Fibroblast of skin of back (primary cell): ENCODE measurements at places on chromosomes 3 and 15.

DNA sequence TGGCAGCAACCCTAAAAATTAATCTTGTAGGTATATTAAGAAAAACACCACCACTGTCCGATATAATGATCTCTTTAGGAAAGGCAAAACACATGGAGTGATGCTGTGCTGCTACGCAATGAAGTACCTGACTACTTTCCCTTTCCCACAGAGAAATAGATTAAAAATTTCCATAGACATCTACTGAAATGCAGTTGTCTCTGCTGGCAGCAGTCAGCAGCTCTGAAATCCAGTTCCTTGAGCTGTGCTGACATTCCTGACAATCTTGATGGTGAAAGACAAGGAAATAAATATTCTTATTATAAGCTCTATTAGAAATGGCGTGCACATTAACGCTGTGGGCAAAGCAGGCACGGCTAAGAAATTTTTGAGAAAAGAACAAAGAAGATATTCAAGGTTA is 287.6 kb downstream of the IL5RA start:
- DNase-seq, result no peak

GRCh38 chr3:197828-198491 is 1.4 kb downstream of the CHL1 start:
- DNase-seq, result no peak

DNA sequence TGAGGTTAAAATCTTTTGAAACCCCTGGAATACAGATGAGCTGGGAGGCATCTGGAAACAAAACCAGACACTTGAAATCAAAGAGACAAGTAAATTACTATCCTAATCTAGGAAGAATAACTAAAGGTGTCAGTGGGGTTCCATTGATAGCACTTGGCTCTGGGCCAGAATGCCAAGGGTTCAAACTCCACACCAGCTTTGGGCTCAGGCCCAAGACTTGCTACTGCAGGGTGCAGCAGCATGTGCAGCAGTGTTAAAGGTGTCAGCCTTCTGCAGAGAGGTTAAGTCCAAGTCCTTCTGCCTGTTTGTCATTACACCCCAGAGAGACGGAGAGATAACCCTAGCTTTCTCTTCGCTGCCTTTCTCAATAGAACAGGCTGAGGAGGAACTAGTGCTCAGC is 273.9 kb downstream of the TIGIT start:
- no peak for DNase-seq

DNA sequence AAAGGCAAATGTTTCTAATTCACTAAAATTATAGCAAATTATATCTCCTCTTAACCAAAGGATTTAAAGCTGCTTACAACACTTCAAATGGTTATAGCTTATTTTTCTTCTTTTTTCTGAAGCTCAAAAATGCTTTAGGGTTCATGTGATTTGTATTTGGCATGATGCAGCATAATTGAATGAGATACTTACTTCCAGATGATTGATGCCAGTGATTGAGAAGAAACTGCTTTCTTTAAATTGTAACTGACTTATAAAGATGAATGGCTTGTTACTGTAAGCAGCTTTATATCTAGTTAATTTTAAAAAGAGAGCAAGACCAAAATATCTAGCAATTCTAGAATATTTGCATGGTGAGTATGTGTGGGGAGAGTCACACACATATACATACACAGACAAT is 270.7 kb upstream of the THRB start:
- no peak for DNase-seq

DNA sequence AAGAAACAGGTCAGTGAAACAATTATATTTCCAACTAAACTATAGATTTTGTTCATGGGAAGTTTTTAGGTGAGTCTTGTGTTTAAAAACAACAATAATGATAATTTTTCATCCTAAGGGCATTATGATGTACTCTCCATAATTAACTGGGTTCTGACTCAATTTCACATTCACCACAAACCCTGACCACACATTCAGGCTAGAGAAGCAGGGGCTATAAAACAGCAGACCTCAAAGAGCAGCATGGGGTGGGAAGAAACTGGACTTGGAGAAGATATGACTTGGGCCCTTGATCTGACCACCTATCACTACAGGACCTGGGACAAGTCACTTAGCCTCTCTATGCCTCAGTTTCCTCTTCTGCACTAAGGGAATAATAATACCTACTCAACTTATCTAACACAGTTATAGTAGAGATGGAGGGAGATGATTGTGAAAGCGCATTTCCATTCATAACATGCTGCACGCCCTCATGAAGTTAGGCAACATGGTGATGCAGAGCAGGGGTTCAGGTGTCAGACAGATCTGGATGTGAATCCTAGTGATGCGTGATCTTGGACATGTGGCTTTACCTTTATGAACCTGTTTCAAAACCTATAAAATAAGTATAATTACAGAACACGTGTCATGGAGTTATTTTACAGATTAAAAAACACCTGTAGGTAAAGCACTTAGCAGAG is 63.0 kb upstream of the ACP3 start:
- DNase-seq, result no peak

DNA sequence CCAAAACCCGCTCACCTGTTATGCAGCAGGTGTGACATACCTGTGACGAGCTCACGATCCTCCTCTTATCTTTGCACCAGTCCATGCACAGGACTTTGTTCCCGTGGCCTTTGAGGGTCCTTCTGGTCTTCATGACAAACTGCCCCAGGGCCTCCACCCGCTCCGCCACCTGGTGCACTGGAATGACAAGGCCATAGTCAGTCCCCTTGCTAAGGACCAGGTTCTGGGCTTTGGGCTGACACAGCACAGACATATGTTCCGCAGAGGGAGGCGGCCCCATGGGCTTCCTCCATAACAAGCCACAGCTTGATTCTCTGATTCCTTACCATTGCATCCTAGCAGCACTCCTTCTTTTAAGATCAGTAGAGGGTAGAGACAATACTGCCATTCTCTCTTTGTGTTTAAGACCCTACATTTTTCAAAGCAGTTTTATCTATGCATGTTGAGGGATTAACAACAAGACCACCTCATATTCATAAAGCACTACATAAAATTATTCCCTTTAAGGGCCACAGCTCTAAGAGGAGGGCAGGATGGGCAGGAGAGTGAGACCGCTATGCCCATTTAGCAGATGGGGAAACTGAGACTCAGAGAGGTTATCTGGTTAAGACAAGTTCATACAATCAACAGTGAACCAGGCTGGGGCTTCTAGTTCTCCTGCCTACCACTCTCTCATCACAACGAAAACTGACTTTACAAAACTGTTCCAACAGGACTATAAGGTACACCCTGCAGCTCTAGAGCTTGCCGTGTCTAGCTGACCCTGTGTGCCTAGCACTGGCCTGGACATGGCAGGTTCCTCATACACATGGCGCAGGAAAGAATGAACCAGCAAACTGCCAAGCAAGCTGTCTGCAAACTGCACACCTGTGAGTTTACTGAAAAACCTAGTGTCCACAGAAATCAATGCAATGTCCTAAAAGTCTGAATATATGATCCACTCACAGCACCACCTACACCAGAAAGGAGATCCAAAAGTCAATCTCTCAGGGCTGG is 37.0 kb downstream of the GNB5 start:
- DNase-seq, result no peak

GRCh38 chr3:110352841-110353604 is 718.6 kb upstream of the NECTIN3 start:
- peak; percentile 28 for DNase-seq

- DNase-seq, result peak; percentile 7
Observed at GRCh38 chr3:196889844-196890708, 22.4 kb downstream of the SENP5 start.

DNA sequence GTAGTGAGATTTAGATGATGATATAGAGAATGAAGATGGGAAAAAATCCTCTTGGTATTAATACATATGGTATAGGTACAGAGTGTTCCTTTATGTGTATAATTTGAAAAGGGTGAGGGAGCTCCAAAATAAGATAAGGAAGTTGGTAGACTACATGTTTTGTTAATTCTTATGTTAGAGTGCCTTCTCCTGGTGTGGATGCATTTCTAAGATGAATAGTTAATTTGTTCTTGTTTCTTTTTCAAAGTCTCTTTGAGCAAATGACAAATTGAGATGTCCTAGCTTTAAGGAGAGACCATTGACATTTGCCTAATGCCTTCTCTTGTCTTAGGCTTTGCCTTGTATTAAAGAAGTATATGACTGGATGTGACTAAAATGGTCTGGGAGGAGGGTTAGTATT is 34.1 kb downstream of the AKAP13 start:
- peak; percentile 32 for DNase-seq

DNA sequence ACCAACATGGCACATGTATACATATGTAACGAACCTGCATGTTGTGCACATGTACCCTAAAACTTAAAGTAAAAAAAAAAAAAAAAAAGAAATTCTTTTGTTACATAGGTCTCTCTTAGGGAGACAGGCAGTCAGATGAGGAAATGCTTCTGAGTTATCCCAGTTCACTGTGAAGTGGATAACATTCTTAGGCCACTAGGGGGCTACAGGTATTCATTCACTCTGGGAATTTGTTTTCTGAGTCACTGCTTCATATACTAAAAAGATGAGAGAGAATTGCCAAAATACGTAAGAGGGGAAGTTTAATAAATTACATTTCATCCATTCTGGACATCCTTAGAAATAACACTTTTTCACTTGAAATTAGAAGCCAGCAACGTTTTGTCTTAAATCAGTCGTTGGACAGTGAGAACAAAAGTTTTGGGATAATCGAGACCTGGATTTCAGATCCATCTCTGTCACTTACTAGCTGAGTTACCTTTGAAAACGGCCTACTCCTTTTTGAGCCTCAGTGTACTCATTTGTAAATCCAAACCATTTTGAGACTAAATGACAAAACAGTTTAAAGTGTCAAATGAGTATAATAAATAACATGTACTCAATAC is 738.4 kb upstream of the ALCAM start:
- peak; percentile 67 for DNase-seq

- DNase-seq, result no peak
Observed at GRCh38 chr3:37475435-37475834, 301.1 kb upstream of the LRRFIP2 start.
